ENCODE measurements at places on chromosomes 12 and 14.

DNA sequence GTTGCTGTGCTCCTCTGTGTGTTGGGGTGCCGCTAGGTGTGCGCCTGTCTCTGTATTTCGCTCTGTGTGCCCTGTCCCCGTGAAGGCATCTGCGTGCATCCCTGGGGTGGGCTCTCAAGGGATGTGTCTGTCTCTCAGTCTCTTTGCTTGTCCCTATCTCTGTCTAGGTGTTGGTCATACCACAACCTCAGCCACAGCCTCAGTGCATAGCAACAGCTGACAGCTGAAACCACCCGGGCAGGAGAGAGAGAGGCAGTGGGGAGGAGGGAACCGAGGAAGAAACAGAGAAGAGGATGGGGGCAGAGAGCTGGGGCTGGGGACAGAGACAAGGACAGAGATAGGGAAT, 953 bp upstream of the NXPH4 start:
- peak; percentile 85 for DNase-seq

- DNase-seq, result no peak
Measured at GRCh38 chr14:80901260-80901659, 40.3 kb downstream of the CEP128 start.

DNA sequence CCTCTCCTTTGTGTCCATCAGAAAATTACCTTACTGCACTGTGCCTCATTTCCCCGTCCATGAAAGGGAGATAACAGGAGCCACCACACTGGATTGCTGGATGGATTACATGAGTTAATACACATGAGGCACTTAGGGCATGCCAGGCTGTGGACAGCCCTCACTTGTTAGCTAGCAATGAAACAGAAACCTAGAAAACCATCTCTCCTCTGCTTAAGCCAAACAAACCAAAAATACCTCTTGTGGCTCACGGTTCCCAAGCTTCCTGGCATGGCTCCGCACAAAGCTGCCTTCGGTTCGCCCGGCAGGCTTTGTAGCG, 660 bp upstream of the HCFC2 start:
- peak; percentile 81 for DNase-seq

DNA sequence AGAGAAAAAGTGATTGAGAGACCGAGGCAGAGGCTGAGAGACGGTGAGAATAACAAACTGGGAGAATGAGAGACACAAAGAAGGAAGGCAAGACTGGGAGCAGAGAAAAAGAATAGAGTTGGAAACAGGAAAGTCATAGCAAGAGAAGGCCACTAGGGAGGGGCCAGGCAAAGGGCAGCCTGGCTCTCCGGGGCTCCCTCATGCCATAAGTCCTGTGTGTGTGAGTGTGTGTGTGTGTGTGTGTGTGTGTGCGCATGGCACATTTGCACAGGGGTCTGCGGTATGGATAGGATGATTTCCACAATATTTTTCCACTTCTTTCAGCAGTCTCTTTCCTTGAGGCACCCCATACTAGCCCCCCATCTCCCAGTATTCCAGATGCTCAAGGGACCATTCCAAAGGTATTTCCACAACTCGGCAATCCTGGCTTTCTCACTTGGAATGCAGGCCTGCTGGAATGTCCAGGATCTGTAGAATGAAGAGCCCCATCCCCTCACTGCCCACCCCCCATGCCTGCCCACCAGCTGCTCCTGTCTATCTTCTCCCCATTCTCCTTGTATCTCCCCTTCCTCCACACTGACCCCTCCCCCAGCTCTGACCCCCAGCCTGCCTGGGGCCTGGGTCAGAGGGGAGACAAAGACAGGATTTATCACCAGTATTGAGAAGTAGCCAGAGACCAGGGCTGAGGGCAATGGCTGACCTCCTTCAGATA, 9.0 kb downstream of the GPR84 start:
- DNase-seq, result no peak

- DNase-seq, result peak; percentile 86
Measured at GRCh38 chr14:61269321-61270083, 11.6 kb downstream of the TMEM30B start.

- DNase-seq, result no peak
Measured at GRCh38 chr14:101019541-101019940, 116.0 kb upstream of the RTL1 start.

DNA sequence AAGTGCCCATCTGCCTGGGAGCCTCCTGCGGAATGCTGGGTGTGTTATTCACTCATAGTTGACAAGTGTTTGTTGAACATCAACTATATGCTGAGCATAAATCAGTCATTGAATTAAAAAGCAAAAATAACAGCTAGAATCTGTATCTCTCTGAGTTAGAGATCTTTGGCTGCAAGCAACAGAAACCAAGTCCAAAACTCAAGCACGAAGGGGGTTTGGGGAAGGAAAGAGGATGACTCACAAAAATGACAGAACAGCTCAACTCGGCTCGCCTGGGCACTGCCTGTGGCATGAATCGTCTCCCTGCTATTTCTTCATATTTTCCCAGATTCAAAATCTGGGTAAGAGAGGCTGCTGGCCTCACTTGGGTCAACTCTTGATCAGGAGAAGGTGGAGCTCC, 72.6 kb upstream of the NCOR2 start:
- DNase-seq, result no peak

GRCh38 chr12:62933220-62933601, 1.7 kb downstream of the PPM1H start:
- peak; percentile 82 for DNase-seq

GRCh38 chr12:27523305-27523641, 733 bp upstream of the PPFIBP1 start:
- DNase-seq, result no peak

DNA sequence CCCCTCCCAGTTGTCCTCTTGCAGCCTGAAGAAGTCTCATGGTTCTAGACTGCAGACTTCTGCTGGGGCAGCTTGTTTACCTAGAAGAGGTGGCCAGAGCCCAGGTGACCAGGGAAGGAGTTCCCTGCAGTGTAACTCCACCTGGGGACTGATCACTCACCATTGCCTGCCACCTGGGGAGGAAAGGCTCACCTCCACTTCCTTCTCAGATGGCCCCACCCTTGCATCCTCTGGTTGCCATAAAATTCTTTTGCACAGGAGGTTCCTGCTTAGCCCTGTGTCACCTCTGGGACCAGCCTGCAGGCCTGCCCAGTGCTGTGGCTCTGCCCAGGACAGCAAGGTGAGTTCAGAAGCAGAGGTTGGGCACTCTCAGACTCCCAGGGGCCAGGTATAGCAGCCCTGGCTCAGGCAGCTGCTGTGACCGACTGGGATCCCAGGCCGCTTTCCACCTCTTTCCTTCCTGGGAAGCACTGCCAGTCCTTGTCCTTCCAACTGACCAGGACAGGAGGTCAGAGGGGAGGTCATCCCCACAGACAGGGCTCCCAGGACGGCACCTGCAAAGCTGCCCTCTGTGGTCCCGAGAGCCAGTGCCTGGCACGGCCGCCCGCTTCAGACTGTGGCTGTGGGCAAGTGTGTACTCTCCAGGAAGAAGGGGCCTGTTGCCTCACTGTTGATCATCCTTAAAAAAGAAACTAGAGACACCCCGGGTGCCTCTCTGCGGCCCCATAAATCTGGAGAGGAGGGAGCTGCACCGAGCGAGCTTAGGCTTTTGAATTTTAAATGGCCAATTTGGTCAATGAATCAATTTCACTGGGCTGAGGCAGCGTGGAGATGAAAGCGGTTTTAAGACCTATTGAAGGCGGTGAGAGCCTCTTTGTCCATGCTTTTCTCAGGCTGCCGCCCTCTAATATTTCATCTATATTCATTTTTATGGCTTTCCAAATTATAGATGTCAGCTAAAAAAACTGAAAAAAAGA, 79.5 kb upstream of the C14orf180 start:
- no peak for DNase-seq

DNA sequence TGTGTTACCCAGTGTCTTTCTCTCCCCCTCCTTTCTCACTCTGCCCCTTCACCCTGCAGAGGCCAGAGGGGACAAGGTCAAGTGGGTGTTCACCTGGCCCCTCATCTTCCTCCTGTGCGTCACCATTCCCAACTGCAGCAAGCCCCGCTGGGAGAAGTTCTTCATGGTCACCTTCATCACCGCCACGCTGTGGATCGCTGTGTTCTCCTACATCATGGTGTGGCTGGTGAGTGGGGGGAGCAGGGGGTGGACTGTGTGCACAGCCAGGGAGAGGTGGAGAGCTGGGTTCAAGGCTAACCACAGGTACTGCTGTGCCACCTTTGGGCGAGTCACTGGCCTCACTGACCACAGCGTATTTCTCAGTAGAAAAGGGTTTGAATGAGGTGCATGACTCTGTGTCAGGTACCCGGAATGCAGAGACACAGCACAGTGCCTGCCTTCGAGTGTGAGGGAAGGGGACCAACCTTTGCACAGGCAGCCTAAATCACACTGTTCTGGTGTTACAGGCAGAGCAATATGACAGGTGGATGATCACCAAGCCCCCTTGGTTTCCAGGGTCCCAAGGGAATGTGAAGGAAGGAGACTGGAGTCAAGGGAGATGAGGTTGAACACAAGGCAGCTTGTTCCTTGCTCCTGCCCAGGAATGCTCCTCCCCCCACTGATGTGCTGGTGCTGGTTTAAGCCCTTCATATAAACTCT, 30.8 kb upstream of the RIN3 start:
- DNase-seq, result no peak

GRCh38 chr12:14193639-14194038, 171.8 kb upstream of the ATF7IP start:
- no peak for DNase-seq

GRCh38 chr12:98185606-98186005, 329.8 kb upstream of the TMPO start:
- DNase-seq, result no peak

- no peak for DNase-seq
Measured at GRCh38 chr14:51680031-51680430, 28.3 kb downstream of the FRMD6 start.

GRCh38 chr14:32010604-32011125, 66.4 kb upstream of the ARHGAP5 start:
- peak; percentile 69 for DNase-seq

DNA sequence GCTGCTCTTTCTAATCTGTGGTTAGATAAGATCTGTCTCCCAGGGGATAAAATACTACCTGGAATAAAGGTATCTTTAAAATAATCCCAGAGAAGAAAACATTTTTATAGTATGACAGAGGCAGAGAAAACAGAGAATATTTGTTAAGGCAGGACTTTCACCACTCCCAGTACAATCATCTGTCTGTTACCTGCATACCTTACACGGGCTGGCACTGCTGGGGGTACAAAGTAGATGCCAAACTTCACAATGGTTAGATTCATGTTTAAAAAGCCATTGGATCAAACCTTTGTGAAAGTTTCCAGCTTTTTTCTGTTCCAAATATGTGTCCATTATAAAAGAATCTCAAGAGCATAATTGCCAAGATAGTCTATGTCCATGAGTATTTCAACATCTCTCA, 273.6 kb upstream of the BTG1 start:
- DNase-seq, result no peak

GRCh38 chr12:89260841-89261637, 91.3 kb downstream of the DUSP6 start:
- DNase-seq, result no peak

DNA sequence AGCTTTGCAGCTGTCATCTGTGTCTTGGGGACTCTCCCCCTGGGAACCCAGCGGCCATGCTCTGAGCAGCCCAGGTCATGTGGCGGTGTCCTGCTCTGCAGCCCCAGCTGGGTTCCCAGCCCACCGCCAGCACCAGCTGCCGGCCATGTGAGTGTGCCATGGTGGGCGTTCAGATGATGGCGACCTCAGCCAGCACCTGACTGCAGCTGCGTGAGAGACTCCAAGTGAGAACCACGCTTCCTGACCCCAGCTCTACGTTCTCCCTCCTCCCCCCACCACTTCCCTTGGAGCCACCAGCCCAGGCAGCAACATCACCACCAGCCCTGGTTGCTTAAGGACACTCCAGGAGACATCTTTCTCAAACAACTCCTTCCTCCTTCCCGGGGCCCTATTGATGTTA, 68.8 kb downstream of the SLC24A4 start:
- no peak for DNase-seq

DNA sequence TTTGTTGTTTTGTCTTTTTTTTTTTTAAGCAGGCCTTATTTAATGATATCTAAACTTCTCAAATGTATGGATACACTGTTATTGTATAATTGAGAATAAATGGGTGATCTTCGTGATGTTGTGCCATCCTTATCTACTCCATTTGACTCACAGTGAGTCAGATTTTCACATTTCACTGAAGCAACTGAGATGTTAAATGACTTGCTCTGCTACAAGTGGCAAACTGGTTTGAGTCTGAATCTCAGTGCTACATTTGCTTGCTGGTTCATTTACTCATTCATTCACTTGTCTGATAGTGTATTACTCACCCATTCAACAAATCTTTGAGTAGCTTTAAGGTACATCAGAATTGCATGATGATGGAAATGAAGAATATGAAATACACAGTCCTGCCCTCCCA, 2.6 kb downstream of the KIAA0586 start:
- no peak for DNase-seq

- DNase-seq, result no peak
Measured at GRCh38 chr12:16211731-16212130, 65.8 kb downstream of the SLC15A5 start.
